ENCODE measurements at places on chromosomes 5 and 9.
A peak's percentile ranks its signal among the peaks of the same experiment; 100 is the strongest.

- DNase-seq: peak; percentile 51
Measured at GRCh38 chr5:92309336-92309991, 926.3 kb upstream of the ARRDC3 start.

- DNase-seq: peak; percentile 62
Measured at GRCh38 chr5:172837640-172838039, 3.6 kb downstream of the ERGIC1 start.

- no peak for DNase-seq
Measured at GRCh38 chr5:35516271-35516670, 101.4 kb upstream of the SPEF2 start.

DNA sequence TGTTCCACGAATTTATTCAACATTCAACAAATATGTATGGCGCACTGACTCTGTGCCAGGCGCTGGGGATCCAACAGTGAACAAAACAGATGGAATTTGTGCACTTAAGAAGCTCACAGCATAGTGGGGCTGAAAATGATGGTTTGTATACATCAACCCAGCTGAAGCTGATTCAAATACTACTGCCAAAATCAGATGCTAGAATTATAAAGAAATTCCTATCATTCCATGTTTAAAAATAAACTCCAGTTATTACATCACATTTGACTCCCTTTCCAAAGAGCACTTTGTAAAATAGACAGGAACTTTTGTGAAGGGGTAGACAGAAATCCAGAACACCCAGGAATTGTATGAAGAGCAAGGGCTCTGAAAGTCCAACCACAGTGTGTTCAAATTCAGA is 54.1 kb downstream of the ZNF608 start:
- DNase-seq: no peak

GRCh38 chr5:91865915-91866314 is 482.8 kb upstream of the ARRDC3 start:
- DNase-seq: no peak

DNA sequence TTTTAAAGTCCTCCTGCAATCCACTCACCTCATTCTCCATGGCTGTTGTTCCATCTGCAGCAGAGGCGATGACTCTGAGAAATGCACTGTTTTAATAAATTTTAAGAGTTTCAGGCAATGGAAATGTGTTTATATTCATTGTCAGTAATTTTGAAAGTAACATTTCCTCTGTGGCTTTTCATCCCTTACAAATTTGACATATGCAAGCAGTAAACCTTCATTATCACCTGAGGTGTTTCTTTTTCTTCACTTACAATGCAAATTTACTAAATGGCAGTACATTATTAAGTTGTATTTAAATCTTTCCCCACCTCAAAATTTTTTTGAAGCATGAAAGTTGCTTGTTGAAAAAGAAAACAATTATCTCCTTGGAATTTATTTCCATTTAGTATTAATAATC is 136.9 kb downstream of the DIRAS2 start:
- DNase-seq: no peak

- no peak for DNase-seq
Measured at GRCh38 chr9:89185980-89186379, 7.4 kb upstream of the SHC3 start.

DNA sequence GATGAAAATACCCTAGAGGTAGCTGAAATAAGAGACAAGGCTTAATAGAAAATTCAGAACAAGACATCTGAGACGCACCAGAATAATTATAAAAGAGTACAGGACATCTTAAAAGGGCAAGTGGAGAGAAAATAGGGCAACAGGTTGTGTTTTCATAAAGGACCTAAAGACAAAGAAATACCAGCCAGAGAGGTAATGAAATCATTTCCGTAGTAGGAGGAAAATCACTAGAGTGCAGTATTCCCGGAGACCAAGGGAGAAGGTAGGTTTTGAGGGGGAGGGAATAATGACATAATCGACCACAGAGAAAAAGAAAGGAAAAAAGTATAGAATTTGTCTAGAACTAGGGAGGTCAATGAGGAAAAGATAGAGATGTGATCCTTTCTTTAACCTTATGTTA is 26.2 kb upstream of the CTNNAL1 start:
- DNase-seq: no peak

- DNase-seq: no peak
Measured at GRCh38 chr9:20618361-20618802, 3.9 kb downstream of the MLLT3 start.

DNA sequence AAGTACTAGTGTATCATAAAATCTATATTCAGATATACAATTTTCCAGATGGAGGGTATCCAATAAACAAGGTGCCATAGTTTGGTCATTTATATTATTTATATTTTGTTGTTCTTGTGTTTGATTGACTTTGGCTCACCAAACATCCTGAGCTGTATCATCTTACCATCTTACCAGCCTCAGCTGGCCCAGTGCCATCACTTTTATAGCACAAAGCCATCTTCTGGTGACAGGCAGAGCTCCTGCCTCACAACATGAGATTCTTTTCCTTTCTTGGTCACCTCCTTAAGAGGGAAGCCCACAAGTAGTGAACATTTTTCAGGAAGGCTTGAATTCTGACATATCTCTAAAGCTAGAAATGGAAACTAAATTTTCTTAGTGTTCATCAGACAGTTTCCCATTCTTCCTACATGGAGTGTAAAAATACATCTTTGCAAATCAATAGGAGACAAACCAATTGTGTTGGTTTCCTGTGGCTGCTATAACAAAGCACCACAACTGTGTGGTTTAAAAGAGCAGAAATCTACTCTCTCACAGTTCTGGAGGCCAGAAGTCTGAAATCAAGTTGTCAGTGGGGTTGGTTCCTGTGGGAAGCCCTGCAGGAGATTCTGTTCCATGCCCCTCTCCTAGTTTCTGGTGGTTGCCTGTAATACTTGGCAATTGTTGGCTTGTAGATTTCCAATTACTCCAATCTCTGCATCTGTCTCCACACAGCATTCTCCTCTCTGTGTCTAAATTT is 341.8 kb downstream of the MAN2A1 start:
- no peak for DNase-seq

DNA sequence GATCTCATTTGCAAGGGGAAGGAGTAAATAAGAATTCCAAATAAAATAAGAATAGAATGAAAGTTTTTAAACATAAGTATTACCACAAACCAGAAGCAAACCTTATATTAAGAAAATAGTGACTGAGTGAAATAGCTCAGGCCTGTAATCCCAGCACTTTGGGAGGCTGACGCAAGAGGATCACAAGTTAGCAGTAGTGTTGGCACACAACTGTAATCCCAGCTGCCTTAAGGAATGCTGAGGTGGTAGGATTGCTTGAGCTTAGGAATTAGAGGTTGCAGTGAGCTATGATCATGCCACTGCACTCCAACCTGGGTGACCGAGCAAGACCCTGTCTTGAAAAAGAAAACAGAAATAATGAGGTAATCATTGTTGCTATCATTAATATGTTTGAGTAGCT is 47.0 kb downstream of the APC start:
- DNase-seq: no peak

DNA sequence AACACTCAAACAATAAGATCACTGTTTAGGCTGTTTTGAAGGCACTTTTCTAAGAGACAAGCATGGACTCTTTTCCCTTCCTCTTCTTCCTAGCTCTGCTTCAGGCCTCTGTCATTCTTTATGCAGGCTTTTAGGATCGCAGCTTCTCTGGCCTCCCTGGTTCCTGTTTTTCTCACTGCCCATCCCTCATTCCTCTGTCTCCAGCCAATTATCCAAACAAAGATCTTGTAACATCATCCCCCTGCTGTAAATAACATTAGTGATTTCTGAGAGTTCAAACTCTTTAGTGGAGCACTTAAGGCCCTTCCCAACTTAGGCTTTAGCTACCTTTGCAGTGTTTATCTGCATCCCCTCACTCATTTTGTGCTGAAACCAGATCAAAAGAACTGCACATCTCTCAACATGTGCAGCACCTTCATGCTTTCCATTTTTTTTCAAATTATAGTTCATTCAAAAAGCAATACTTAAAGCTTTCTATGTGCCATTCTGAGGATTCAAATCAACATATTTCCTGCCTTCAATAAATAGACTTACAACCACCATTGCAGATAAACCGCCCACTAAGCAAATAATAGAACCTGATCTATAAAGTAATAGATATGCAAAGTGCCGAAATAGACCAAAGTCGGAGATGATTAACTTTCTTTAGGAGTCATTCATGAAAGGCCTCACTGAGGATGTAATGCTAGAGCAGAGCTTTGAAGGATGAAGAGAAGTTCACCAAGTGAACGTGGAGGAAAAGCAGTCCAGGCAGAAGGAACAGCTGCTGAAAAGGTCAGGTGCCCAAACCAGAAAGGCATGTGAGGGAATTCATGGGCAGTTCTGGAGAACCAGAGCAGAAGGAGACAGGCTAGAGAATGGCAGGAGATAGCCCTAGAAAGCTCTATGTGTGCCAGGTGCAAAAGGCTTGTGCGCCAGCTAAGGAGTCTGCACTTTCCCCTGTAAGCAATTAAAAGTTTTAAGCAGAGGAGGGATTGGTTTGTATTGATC is 95.8 kb upstream of the ZNF366 start:
- no peak for DNase-seq

DNA sequence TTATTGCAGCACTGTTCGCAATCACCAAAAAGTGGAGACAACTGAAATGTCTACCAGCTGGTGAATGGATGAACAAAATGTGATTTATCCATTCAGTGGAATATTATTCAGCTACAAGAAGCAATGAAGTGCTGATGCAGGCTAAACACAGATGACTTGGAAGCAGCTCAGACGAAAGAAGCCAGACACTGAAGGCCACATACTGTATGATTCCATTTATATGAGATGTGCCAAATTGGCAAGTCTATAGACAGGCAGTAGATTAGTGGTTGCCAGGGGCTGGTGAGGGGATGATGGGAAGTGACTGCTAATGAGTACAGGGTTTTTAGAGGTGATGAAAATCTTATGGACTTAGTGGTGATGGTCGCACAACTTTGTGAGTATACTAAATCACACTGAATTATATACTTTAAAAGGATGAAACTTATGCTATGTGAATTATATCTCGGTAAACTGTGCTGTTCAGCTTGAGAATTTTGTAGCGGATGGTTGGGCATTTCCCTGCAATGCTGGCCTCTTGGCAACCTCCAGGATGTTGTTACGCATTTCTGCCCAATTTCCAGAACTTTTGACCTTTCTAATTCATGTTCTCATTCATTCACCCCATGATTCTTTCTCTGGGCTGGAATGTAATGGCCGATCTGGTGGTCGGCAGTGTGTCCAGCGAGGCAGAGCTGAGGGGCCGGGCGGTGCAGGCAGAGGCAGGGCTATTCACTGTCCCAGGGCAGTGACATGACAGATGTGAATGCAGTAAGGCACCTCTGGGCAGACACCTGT is 22.0 kb upstream of the WNK2 start:
- DNase-seq: no peak

- DNase-seq: no peak
Measured at GRCh38 chr9:99694393-99694792, 127.3 kb upstream of the NR4A3 start.

GRCh38 chr5:1666221-1666620 is 133.4 kb downstream of the MRPL36 start:
- no peak for DNase-seq

DNA sequence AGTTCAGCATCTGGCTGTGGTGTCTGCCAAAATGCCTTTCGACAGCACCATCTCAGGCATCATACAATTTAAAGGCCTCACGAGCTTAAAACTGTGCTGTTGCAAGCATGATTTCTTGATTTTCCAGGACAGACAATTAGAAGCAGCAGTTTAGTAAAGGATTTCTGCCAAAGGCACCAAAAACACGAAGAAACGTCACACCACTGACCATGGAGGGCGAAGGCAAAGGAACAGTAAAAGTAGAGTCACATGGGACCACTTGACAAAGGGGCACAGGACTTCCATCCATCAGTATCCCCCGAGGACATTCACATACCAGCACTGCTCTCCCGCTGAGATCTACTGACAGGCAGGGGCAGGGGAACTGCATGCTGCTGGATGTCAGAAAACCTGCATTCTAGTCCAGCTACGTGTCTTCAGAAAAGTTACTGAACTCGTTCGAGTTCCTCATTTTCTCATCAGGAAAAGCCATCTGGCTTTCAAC is 70.4 kb upstream of the FBXW11 start:
- no peak for DNase-seq

DNA sequence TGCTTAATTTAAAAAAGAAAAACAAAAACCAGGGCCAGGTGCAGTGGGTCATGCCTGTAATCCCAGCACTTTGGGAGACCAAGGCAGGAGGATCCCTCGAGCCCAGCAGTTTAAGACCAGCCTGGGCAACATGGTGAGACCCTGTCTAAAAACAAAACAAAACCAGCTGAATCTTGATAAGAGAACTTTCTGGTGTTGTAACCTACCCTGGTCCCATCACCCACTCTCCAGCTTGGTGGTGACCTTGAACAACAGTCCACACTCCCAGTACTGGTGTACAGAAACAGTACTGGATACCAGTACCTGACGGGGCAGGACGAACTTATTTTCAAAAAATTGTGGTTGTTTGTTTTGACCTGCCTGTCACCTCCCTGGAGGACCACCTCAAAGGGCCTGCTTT is 30.9 kb downstream of the CLTA start:
- no peak for DNase-seq

GRCh38 chr5:112390327-112390726 is 28.8 kb downstream of the EPB41L4A start:
- DNase-seq: peak; percentile 1

GRCh38 chr9:121144482-121144881 is 57.2 kb downstream of the RAB14 start:
- DNase-seq: no peak

GRCh38 chr9:82128011-82128696 is 139.6 kb downstream of the SPATA31D1 start:
- DNase-seq: peak; percentile 75

DNA sequence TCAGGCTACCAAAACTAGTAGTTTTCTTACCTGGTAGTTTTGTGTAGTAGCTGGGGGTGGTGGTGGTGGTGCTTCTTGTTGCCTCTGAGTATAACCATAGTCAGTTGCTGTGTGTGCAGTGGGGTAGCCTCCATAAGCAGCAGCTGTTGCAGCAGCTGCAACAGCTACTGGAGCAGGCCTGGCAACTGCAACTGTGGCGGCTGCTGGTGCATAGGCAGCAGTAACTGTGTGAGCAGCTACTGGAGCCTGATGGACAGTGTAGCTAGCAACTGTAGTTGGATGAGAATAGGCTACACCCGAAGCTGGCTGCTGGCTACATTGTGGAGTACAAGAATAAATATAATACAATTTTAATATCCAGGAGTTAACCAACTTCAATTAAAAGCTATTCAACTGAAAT is 24.7 kb downstream of the ZFR start:
- no peak for DNase-seq

GRCh38 chr9:69674716-69675438 is 2.7 kb upstream of the APBA1 start:
- no peak for DNase-seq

DNA sequence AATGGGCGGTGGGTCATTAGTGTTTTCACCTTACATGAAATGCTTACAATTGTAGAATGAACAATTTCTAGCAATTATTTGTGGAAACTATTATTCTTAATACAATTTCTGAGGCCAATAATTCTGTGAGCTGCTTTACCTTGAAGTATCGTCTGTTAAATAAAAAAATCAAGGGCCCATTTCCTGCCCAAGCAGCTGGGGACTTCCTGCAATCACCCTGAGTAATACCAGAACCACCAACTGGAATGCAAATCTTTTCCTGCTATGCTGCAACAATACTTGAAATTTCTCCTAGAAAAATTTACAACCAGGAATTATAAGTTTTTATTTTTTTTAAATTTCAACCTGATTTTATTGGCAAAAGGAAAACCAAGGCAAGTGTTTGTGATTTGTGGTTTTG is 52.6 kb downstream of the ADAMTS16 start:
- no peak for DNase-seq

- no peak for DNase-seq
Measured at GRCh38 chr5:50898966-50899365, 232.5 kb downstream of the PARP8 start.

All from NCI-H1092 treated with DMSO at 0.1 percent for 48 hours (cell line).